LHCN-M2 (cell line): ENCODE measurements at places on chromosomes 7 and 10.
A peak's percentile ranks its signal among the peaks of the same experiment; 100 is the strongest.

DNA sequence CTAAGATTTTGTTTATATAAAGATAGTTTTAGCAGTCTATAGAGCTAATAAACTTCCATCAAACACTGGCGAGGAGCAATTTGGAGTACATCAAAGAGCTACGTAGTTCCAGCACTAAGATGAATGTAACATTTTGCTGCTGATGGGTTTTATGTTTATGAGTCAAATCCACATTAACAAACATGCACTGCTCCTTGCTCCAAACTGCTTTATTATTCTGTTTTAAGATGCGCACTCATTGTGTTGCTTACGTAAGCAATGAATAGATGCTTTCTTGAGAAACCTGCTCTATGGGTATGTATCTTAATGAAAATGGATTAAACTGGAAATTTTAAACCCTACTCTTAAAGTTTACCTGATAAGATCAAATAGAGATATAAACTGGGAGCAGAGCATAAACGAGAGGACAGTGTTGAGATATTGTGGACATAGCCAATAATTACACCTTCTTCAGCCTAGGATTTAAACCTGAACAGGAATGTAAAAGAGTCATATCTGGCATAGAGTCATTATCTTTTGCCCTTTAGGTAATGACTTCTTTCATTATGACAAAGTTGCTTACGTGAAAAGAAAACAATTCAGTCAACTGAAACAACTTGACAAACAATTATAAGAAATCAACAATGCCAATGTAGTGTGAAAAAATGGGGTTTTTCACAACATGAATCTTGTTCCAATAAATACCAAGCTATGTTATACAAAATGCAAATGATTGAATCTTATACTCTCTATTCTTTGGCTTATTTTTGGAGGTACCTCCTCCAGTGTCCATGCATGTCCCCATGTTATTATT is 153.5 kb upstream of the MTPN start:
- DNase-seq: no peak

DNA sequence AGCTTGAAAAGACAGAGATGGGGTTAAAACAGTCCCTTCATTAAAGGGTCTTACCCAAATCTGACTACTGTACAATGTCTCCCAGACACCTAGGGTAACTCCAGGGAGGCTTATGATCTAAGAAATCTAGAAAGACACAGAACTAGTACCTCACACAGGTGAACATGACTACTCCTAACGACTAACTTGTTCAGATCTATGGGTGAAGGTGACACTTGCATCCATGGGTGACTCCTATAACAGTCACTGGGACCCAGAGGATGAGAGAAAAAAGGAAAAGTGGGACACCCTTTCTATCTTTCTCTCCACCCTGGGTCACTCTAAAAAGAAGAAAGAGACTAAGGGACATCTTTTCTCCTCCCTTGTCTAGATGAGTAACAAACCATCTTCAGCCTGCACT is 19.2 kb downstream of the AKR1C8 start:
- DNase-seq: peak; percentile 11

DNA sequence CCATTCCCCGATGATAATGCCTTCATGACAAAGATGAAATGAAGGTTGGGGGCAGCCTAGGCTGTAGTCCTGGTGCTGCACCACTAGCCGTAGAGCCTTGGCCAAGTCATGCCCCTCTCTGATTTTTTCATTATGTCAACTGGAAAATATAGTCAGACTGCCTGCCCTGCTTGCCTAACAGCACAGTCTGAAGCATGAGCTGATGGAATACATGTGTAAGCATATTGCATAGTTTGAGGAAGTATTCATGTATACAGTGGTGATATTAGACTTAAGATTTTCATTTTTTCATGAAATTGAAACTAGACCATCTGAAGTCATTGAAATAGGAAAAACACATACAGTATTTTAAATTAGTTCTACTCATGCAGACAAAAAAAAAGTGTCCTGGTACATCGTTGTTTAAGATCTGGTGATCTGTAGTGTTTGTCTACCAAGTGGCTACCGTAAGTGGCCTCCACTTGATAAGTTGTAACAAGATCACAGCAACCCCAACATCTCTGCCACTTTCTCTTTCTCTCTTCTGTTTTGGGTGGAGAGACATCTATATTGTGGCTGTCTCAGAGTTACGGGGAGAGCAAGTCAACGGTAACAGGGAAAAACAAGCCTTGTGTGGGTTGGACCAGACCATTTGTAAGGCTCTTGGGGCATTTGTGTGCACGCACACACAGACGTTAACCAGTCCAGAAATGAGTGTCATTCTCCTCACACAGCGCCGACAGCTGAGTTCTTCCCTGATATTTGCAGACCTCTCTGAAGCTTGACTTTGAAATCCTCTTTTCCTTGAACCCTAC is 716.6 kb upstream of the GALNT17 start:
- no peak for DNase-seq

- DNase-seq: no peak
These were observed 584.0 kb upstream of the GHITM start for GRCh38 chr10:83555264-83555663.

- no peak for DNase-seq
These were observed 168.1 kb downstream of the KLF6 start for GRCh38 chr10:3616880-3617279.

DNA sequence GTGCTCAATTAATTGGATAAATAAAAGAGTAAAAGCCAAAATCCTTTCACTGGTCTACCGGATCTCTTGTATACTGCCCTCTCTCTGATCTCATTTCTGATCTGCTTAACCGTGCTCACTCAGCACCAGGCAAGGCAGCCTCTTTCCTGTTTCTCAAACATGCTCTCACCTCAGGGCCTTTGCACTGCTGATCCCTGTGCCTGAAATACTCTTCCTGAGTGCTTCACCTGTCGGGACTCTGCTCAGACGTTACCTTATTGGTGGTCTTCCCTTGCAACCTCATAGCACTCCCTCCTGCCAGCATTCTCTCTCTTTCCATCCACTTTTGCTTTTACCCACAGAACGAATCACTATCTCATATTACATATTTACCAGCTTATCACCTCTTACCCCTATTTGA is 55.6 kb downstream of the NPY start:
- no peak for DNase-seq

DNA sequence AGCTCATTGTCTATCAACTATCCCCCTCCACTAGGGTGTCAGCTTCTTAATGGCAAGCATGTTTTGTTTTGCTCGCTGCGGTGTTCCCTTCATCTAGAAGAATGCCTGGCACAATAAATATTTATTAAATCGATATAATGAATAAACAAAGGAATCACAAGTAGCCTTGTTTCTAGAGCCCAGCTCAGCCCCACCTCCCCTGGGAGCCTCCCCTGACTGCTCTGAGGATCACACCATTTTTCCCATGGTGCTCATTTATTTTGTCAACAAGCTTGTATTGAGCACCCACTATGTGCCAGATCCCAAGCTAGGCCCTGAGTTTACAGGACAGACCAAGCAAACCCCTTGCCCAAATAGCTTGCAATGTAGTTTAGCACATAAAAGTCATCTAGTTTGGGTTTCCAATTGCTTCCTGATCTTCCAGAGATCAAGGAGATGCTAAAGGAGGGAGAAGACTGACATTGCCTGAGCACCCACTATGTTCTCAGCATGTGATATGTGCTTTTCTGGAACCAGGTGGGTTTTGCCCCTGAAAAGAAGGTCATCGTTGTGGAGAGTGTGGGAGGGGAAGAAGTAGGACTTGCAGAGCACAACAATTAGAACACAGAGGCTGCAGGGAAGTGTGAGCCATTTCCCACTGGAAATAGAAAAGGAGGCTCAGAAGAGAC is 42.3 kb upstream of the GPAM start:
- no peak for DNase-seq

GRCh38 chr10:132497063-132497680 is 40.4 kb upstream of the INPP5A start:
- no peak for DNase-seq

DNA sequence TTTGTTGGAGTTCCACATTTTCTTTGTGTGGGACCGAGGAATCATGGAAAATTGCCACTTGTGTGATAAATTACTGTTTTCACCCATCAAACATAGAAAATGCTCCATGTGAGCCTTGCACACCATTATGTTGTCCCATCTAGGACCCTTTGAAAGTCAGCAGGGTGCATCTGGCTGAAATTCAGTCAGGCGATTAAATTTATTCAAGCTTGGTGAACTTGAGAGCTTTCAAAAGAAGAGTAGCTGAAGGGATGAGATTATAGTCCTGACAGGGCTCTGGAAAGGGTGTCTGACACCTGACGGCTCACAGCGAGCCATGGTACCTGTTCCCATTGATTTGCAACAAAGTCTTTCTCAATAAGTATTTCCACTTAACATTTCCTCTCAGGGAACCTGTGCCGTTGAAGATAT is 399.7 kb upstream of the ETV1 start:
- DNase-seq: no peak

- no peak for DNase-seq
These were observed 79.9 kb downstream of the ZMIZ1 start for GRCh38 chr10:79148452-79149344.

- no peak for DNase-seq
These were observed 225.9 kb downstream of the LRMDA start for GRCh38 chr10:75657351-75657750.

- DNase-seq: no peak
These were observed 244.6 kb downstream of the SORCS1 start for GRCh38 chr10:106919871-106920282.

GRCh38 chr7:99953649-99954048 is 22.2 kb downstream of the AZGP1 start:
- peak; percentile 18 for DNase-seq

DNA sequence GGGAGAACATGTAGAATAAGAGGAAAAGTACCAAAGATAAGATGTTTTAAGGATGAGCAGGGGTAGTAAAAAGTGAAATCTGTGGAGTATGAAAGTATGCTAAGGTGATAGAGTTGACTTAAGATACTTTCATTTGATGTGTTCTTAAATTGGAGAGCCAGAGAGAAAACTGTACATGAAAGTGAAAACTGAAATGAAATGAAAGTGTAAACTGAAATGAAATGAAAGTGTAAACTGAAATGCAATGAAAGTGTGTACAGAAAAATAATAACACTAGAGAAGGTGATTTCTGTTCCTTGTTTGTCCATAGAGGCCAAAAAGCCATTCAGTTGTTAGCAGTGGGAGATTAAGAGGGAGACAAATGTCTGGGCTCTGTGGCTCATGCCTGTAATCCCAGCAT is 17.5 kb downstream of the AHR start:
- DNase-seq: no peak

GRCh38 chr7:19061331-19061730 is 56.1 kb downstream of the TWIST1 start:
- DNase-seq: peak; percentile 39

- no peak for DNase-seq
These were observed 34.6 kb upstream of the MALRD1 start for GRCh38 chr10:19014034-19014433.

- no peak for DNase-seq
These were observed 86.8 kb upstream of the CCDC71L start for GRCh38 chr7:106747804-106748203.

- peak; percentile 27 for DNase-seq
These were observed 113.7 kb downstream of the RAB11FIP2 start for GRCh38 chr10:117933036-117933435.

DNA sequence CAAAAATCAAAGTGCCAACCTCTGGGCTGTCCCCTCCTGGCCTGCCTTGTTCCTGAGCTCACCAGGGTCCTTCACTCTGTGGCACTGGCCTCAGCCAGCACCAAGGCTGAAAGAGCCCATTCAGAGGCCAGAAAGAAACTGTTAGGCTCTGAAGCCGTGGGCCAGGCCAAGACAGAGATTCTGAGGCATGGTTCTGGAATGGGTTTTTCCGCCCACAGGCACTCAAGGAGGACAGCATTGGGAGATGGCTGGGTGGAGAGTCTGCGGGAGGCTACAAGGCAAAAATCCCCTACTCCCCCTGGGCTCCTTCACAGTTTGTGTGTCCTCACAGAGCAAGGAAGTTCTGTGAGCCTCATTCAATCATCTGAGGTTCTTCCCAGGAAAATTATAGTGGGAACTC is 31.7 kb downstream of the GRIFIN start:
- DNase-seq: peak; percentile 31

DNA sequence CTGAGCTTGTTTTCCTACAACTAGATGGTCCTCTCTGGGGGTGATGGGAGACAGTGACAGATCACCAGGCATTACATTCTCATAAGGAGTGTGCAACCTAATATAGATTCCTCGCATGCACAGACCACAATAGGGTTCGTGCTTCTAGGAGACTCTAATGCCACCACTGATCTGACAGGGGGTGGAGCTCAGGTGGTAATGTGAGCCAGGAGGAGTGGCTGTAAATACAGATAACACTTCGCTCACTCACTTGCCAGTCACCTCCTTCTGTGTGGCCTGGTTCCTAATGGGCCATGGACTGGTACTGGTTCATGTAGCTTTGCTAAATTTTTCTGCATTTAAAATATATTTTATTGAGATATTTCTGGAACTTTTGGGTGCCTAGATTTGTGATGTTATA is 202.3 kb upstream of the ZNF32 start:
- no peak for DNase-seq

GRCh38 chr10:98646998-98647917 is 200.5 kb upstream of the HPS1 start:
- no peak for DNase-seq

DNA sequence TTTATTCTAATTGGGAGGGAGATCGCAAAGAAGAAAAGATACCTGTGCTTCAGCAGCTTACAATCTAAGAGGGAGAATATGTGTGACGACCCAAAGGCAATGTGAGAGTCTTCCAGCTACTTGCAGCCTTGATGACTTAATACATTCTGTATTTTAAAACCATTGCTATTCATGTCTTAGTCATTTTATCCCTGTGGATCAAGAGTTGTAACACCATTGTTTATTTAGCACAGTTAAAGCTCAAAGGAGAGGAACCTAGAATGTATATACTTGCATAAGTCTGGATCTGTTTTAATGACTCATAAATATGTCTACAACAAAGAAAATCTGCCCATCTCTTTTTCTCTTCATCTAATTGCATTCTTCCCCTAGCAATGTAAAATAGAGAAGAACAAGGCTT is 117.9 kb upstream of the DLX6 start:
- DNase-seq: peak; percentile 37

DNA sequence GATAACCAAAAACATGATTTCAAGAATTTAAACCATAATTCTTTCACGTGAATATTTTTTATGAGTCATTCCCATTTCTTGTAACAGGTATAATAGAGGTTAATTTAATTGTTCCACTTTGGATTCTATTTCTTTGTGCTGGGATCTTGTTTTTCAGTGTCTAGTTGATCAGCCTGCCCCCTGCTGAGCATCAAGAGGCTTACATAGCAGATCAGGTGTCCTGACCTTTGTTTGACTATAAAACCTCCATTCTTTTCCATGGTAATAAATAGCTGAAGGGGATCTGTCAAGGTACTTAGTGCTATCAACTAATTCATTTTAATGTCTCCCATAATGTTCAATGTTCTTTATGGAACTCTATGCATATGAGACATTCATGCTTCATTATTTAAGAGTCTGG is 4.9 kb downstream of the COL17A1 start:
- DNase-seq: peak; percentile 28

GRCh38 chr7:91082852-91083495 is 181.3 kb upstream of the FZD1 start:
- peak; percentile 63 for DNase-seq

- DNase-seq: no peak
These were observed 39.2 kb upstream of the LRRC17 start for GRCh38 chr7:102873470-102874165.

- DNase-seq: no peak
These were observed 118.3 kb downstream of the ARID5B start for GRCh38 chr10:62019685-62020359.
